ENCODE measurements at places on chromosomes 11 and 22. TPM values are rescaled to one million over a fixed set of nuclear protein-coding genes. Genes with fewer than 3 reads are reported as not detected.

The DMC1 gene
- total RNA-seq, result 10.9 TPM

The ACTN3 gene
- 0.33 TPM for total RNA-seq

The OR4D5 gene
- not detected for total RNA-seq

The CABP4 gene
- 0.28 TPM for total RNA-seq

The RASD2 gene
- 0.09 TPM for total RNA-seq

The OR56A1 gene
- total RNA-seq, result not detected

The INS gene
- total RNA-seq, result not detected

The XKR3 gene
- not detected for total RNA-seq

The JHY gene
- 4.9 TPM for total RNA-seq

GRCh38 chr11:120840661-120841060 is 183.2 kb upstream of the TBCEL start:
- no peak overlapping the region for H3K27ac ChIP-seq
- no peaks in the 10 kb centered on the region for H3K36me3 ChIP-seq
- no peak for DNase-seq
- H3K4me3 ChIP-seq, result no peak overlapping the region
- no peaks in the 10 kb centered on the region for H3K4me1 ChIP-seq

GRCh38 chr22:49969751-49970527 is 9.4 kb downstream of the PIM3 start:
- peak overlapping the region; percentile 60 for H3K27ac ChIP-seq
- DNase-seq, result no peak
- peaks cover 20% of the 10 kb centered on the region for H3K4me1 ChIP-seq
- H3K4me3 ChIP-seq, result peak overlapping the region; percentile 63

DNA sequence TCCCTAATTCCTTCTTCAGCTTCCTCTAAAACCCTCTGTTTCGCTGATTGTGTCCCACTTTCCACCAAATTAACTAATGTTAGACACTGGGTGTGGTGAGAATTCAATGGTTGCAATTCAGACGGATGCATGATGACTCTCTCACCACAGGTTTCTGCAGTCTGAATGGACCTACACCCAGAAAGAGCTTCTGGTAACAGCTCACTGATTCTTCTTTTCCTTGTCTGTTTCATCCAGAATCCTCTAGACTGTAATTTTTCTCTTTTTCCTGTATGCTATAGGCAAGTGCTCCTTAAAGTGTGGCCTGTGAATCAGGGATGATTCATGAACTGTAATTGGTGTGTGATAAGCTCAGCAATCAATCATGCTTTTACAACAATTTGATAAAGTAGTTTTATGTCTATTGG is 18.1 kb downstream of the MMP10 start:
- H3K36me3 ChIP-seq, result no peaks in the 10 kb centered on the region
- no peak overlapping the region for H3K4me3 ChIP-seq
- no peak for DNase-seq
- H3K27me3 ChIP-seq, result no peaks in the 10 kb centered on the region
- H3K4me1 ChIP-seq, result no peaks in the 10 kb centered on the region
- no peak overlapping the region for H3K27ac ChIP-seq

DNA sequence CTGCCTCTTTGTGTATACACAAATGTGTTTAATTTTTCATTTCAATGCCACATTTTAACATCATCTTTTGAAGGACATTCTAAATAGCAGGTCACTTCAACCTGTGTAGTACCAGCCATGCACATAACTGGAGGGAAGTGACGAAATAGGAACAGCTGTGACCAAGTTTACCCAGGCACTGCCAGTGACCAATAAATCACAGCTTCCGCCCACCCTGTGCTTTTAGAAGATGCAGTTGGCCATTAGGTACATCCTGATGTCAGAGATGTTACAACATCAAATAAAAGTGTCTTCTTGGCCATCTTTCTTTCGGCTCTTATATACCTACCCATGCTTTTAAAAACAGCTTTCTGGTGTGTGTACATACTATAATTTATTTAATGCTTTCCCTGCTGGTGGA is 7.8 kb downstream of the LDLRAD3 start:
- DNase-seq, result no peak
- H3K4me1 ChIP-seq, result no peaks in the 10 kb centered on the region
- no peaks in the 10 kb centered on the region for H3K36me3 ChIP-seq

DNA sequence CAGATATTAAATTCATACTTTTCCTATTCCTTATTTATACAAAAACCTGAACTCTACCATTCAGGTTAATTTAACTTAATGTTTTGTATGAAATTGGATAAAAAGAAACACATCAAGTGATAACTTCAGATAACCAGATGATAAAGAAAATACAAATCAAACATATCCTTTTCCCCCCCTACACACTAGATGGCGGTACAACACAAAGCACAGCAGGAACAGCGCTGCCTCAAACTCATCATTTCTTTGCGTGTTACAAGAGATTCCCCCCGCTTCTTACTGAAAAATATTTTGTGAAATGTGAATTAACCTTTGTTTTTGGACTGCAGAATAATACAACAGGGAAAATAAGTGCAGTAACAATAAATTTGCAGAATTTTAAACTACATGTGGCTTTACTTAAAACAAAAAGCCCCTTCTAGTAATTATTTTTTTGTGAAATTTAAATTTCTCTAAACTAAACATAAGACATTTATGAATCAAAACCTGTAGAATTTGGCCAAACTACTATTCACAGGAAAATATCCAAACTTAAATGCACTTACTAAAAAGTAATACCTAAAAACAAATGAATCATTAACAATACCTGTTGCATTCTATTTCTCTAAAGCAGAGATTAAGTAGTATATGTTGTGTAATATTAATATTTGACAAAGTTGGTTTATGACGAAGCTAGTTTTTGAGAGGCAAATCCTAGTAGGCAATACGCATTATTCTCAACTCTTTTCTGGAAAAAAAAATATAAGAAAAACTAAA is 74.4 kb downstream of the ARHGAP32 start:
- peaks cover 2% of the 10 kb centered on the region for H3K27me3 ChIP-seq
- peak; percentile 11 for DNase-seq
- no peaks in the 10 kb centered on the region for H3K4me1 ChIP-seq
- H3K4me3 ChIP-seq, result no peak overlapping the region

DNA sequence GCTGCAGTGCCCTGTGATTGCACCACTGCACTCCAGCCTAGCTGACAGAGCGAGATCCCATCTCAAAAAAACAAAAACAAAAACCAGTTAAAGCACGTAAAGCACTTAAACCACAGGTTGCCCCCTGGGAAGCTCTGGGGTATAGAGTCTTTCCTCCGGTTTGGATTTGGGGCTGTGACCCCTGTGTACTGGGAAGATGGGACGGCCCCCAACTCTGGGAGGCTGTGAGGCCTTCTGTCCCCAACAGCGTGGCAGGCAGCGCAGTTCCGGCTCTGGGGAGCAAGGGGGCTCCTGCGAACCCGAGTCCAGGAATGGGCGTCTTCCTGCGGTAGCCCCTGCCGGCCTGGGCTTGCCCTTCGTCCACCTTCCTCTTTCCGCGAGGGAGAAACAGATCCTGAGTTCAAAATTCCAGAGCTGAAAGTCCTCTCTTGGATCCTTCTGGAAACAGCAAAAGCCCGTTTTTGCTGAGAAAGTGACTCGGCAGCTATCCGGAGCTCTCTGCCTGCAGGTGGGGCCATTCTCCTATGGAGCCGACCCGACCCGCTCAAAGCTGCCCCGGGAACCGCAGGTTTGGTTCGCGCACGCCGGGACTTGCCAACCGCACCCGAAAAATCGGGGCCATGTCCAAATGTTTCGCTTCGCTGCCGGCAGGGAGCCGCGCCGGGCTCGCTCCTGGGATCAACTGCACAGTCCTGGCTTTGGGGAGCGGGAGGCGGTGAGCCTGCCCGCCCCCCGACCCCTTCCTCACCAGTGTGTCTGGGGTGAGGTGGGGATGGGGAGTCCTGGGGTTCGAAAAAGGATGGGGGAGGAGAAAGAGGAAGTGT is 36.3 kb upstream of the POLA2 start:
- H3K27me3 ChIP-seq, result no peaks in the 10 kb centered on the region
- H3K4me3 ChIP-seq, result peak overlapping the region; percentile 48
- H3K27ac ChIP-seq, result peak overlapping the region; percentile 65
- H3K36me3 ChIP-seq, result no peaks in the 10 kb centered on the region

DNA sequence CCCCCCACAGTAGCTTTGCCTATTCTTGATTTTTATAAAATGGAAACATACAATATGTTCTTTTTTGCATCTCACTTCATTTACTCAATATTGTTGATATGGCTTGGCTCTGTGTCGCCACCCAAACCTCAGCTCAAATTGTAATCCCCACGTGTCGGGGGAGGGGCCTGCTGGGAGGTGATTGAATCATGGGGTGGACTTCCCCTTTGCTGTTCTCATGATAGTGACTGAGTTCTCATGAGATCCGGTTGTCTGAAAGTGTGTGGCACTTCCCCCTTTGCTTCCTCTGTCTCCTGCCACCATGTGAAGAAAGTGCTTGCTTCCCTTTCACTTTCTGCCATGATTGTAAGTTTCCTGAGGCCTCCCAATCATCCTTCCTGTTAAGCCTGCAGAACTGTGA is 431.3 kb downstream of the MN1 start:
- no peak overlapping the region for H3K27ac ChIP-seq
- no peaks in the 10 kb centered on the region for H3K36me3 ChIP-seq
- H3K27me3 ChIP-seq, result no peaks in the 10 kb centered on the region
- no peaks in the 10 kb centered on the region for H3K4me1 ChIP-seq
- H3K4me3 ChIP-seq, result no peak overlapping the region

DNA sequence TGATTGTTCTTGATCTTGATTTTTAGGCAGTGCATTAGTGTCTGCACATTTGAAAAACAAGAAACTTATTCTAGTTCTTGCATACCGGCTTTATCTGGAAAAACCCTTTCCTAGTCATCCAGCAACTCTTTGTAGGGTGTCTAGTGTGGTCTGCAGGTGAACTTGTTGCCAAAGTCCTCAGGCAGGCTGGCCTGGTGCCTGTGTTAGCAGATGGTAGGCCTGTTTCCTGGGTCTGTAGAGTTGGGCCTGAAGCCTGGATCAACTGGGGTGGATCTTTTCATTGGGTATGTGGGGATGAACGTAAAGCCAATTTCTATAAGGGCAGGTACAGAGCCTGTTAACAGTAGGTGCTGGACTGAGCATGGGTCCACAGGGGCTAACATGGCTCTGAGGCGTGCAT is 5.6 kb upstream of the GLYATL1 start:
- no peak overlapping the region for H3K4me3 ChIP-seq
- no peaks in the 10 kb centered on the region for H3K4me1 ChIP-seq
- H3K27ac ChIP-seq, result no peak overlapping the region
- no peaks in the 10 kb centered on the region for H3K36me3 ChIP-seq
- no peaks in the 10 kb centered on the region for H3K27me3 ChIP-seq

DNA sequence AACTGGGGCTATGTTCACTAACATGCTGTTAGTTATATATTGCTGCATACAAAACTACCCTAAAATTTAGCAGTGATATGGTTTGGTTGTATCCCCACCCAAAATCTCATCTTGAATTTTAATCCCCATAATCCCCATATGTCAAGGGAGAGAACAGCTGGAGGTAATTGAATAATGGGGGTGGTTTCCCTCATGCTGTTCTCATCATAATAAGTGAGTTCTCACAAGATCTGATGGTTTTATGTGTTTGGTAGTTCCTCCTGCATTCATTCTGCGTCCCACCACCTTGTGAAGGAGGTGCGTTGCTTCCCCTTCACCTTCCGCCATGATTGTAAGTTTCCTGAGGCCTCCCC is 10.0 kb upstream of the PATL1 start:
- H3K4me1 ChIP-seq, result no peaks in the 10 kb centered on the region
- peaks cover 4% of the 10 kb centered on the region for H3K27me3 ChIP-seq
- no peak overlapping the region for H3K27ac ChIP-seq

DNA sequence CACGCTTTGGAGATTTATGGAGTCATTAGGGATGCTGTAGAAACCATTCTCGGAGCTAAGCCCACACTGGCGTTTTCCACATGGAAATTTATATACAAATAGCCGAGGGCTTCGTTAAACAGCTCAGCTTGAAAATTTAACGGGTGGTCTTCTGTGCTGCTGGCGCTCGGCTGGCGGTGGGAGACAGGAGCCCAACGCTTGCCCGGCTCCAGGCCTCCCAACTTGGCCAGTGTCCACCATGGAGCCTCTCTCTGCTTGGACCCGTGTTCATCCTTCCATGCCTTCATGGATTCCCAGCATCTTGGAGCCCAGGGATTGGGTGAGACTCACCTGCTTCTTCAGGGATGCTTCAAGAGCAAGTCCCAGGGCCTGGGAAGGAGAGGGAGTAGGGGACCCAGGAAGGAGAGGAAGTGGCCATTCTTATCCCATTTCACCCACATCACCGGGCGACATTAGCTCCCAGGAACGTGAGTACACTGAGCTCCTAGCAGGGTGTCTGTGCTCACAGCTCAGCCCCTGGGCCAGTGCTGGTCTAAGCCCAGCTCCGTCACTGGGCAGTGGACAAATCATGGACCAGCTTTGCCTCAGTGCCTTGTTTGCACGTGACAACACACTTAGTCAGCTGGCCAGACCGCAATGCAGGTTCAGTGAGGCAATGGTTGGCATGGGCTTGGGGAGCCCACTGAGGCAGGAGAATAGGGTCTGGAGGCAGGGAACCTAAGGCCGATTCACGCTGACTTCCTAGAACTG is 944.3 kb downstream of the BRD1 start:
- H3K36me3 ChIP-seq, result no peaks in the 10 kb centered on the region
- no peak overlapping the region for H3K27ac ChIP-seq
- H3K4me1 ChIP-seq, result no peaks in the 10 kb centered on the region
- no peaks in the 10 kb centered on the region for H3K27me3 ChIP-seq
- H3K4me3 ChIP-seq, result no peak overlapping the region

DNA sequence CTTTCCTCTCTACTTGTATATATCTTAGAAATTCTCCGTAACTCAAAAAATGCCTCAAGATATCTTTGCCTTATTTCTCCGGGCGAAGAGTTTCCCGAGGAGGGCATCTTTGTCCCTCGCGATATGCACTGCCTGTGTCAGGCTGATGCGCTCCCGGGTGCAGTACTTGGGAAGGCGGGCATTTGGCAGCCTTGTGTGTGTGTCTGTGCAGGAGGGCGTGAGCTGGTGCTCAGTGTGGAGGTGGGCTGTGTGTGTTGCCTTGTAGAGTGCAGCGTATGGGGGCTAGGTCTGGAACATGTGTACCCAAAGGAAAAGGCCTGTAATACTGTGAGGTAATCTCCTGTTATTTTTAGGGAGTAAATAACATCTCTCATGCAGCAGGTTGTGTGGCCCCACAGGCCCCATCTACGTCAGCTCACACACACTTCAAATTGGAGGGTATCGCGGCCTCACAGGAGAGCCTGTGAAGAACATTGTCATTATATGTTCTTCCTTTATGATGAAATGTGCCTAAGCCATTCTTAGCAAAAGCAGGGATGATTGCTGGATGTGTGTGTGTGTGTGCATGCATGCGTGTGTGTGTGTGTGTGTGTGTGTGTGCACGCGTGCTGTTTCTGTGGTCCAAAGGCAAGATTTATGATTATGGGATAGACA is 77.5 kb downstream of the KCNJ1 start:
- H3K4me1 ChIP-seq, result no peaks in the 10 kb centered on the region
- H3K27ac ChIP-seq, result no peak overlapping the region
- no peak for DNase-seq
- peaks cover 50% of the 10 kb centered on the region for H3K36me3 ChIP-seq
- H3K27me3 ChIP-seq, result no peaks in the 10 kb centered on the region

- H3K27me3 ChIP-seq, result peaks cover 2% of the 10 kb centered on the region
- H3K4me3 ChIP-seq, result no peak overlapping the region
- H3K4me1 ChIP-seq, result no peaks in the 10 kb centered on the region
- DNase-seq, result no peak
These were observed 1.3 kb downstream of the FAM180B start for GRCh38 chr11:47587723-47588326.

GRCh38 chr22:28395920-28396753 is 283.5 kb downstream of the TTC28 start:
- H3K4me1 ChIP-seq, result no peaks in the 10 kb centered on the region
- DNase-seq, result no peak
- H3K27me3 ChIP-seq, result no peaks in the 10 kb centered on the region
- H3K27ac ChIP-seq, result no peak overlapping the region
- H3K4me3 ChIP-seq, result no peak overlapping the region
- H3K36me3 ChIP-seq, result no peaks in the 10 kb centered on the region

Measured in CD8-positive, alpha-beta memory T cell (primary cell).